MCF 10A (cell line): ENCODE measurements at places on chromosomes 7 and 10.

- no peak for DNase-seq
Observed at GRCh38 chr7:129189661-129190310, 1.4 kb downstream of the SMO start.

GRCh38 chr7:129642871-129643549 lies 31.5 kb downstream of the NRF1 start:
- DNase-seq: no peak

- peak; percentile 80 for DNase-seq
Observed at GRCh38 chr7:86469680-86470295, 173.9 kb upstream of the GRM3 start.

DNA sequence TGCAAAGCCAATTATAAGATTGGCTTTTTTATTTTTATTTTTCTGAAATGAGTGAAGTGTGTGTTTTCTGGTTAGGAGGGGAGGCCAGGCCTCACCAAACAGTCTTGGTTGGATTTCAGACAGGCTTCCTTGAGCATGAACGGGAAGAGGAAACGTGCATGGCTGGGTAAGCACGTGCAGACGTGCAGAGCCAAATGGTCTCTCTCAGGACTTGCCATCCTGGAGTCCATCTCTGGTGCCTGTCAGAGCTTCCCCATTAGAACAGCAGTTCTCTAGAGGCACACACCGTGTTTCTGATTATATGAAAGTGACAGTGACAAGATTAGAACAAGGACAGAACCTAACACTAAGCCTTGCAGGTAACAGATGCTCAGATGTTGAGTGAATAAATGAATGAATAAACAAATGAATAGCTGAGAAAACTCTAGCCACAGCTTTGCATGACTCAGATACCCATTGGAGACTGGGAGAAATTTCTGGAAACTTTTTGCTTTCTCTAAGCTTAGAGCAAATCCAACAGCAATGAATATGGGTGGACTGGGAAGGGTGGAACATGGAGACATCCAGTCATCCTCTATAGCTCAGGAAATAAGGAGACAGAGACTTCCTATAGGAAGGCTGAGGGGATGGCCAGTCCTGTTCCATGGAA lies 11.8 kb upstream of the CALD1 start:
- no peak for DNase-seq

DNA sequence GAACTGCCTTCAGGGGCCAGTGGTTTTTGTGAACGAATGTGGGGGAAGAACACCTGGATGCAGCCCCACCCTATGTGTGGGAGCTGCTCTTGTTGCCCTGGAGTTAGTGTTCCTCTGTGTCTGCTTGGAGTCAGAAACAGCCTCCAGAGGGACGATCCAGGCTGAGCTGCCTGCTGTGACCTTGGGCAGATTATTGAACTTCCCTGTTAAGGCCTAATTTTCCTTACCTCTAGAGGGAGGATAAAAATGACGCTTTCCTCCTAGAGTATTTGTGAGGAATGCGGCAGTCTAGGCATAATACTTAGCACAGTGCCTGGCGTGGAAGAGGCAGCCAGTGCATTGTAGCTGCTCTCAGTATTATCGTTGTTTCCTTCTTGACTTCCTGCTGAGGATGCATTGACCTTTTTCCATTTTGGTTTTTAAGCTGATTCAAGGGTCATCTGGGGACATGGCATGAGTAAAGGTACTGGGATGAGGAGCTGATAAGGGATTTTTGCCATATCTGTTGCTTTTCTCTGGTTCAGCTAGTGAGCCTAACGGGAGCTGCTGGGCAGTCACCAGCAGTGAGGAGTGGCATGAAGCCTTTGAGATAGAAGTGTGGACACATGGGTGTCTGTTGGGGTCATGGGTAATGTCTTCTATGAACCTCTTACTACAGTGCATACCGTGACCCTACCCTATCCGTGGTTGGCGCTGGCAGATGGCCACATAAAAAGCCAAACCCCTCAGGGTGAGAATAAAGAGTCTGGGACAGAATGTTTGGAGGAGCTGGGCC lies 6.4 kb downstream of the ZFYVE27 start:
- no peak for DNase-seq

DNA sequence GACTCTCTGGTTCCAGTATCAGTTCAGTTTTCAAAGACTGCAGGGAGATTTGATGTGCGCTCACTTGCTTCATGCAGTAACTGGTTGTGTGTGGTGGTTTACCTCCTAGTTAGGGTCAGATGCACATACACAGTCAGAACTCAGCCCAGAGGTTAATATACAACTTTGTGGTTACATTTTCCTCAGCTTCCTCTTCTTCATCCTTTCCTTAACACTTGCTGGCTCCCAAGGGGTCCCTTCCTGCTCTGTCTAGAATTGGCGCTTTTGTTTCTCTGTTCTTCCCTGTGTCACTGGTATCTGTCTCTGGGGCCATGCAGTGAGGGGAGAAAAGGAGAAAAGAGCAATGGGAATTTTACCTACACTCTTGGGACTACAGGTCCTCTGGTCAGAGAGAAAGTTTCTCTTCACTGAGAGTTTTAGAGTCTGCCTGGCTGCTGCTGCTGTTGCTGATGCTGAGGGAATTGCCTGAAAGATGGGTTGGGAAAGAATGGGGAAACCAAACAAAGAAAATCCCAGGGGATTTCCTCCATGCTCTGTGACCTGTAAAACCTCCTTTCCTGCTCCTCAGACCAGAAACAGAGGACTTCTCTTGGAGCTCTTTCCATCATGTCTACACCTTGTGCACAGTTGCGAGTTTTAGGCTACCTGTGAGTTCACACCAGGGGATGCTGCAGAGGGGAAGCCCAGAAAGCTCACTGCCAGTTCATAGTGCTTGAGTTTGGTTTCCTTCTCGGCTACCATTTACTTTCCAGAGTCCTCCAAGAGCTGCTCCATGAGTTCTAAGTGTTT lies 74.6 kb downstream of the WDFY4 start:
- no peak for DNase-seq

GRCh38 chr7:51158742-51159445 lies 157.7 kb downstream of the COBL start:
- DNase-seq: no peak

GRCh38 chr10:13673156-13673555 lies 86.4 kb downstream of the PRPF18 start:
- no peak for DNase-seq

DNA sequence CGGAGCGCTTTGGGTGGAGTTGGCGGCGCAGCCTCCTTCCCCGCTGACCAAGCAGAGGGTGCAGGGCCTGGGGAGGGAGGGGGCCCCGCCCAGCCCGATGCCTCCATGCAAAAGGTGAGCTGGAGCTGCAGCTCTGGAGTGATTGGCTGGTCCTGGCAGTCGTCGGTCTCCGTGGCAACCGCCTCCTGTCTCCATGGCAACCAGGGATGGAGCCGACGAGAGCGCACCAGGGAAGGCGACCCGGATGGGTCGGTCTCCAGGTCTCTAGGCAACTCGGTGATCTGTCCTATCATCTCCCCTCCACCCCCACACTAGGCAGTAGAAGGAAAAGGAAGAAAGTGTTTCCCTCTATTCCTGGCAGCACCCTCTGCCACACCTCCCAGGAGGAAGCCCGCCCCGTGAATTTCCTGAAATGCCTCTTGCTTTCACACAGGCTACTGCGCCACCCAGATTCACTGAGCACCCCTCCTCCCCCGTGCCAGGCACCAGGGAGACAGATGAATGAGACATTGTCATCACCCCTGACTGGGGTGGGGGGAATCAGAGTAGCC lies 647 bp upstream of the NACAD start:
- peak; percentile 30 for DNase-seq

- no peak for DNase-seq
Observed at GRCh38 chr10:19719284-19719683, 96.9 kb upstream of the PLXDC2 start.

DNA sequence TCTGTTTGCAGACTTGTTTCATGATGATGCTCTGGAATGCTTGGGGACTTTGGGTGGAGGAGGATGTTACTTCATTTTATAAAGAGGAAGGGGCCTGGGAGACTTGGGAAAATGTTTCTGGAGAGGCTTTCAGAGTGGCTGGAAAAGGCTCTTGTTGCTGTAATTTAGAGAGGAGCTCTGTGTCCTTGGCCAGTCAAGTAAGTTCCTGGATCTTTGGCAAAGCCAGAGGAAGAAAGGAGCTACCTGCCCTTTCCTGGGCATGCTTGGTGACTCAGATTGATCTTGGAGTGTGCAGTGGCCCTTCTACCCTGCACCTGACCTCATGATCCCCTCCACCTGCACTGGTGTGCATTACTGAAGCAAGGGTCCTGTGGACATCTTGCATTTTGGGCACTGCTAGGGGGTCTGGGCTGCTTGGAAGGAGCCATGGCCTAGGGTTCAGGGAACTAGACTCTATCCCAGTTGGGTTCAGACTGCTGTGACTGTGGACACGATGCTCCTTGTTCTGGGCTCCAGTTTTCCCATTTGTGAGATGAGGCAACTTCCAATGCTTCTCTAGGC lies 56.1 kb downstream of the ADCYAP1R1 start:
- DNase-seq: no peak

DNA sequence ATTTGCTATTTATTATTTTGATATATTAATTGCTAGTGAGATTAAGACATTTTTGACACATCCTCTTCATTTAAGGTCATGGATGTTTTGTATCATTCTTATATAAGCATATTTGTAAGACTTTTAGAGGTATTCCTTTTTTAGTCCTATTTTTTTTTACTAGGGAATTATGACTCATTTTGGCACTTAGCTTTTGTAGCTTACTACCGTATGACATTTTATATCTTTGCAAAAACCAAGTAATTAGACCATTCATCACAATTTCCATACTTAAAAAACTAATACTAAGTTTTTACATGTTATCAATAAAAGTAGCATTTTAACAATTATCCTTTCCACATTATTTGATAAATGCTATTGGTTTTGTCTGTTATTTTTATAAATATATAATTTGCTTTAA lies 41.6 kb downstream of the BMPR1A start:
- DNase-seq: no peak

GRCh38 chr7:40983111-40983510 lies 719.8 kb downstream of the INHBA start:
- DNase-seq: no peak

DNA sequence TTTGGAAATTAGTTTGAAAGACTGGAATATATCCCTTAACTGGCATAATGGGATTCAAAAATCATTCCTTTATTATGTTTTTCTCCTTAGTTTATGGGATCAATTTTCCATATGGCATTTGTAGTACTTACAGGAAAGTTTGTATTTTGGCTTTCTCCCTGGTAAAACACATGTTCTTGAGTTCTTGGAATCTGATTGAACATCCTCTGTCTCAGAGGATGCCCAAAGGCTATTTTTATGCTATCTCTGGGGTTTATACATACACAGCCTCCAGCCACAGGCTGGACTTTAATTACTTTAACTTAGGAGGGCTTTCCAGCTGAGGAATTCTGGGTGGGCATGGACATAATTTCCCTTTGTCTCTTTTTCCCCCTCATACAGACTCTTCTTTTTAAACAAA lies 236.4 kb downstream of the HGF start:
- no peak for DNase-seq

DNA sequence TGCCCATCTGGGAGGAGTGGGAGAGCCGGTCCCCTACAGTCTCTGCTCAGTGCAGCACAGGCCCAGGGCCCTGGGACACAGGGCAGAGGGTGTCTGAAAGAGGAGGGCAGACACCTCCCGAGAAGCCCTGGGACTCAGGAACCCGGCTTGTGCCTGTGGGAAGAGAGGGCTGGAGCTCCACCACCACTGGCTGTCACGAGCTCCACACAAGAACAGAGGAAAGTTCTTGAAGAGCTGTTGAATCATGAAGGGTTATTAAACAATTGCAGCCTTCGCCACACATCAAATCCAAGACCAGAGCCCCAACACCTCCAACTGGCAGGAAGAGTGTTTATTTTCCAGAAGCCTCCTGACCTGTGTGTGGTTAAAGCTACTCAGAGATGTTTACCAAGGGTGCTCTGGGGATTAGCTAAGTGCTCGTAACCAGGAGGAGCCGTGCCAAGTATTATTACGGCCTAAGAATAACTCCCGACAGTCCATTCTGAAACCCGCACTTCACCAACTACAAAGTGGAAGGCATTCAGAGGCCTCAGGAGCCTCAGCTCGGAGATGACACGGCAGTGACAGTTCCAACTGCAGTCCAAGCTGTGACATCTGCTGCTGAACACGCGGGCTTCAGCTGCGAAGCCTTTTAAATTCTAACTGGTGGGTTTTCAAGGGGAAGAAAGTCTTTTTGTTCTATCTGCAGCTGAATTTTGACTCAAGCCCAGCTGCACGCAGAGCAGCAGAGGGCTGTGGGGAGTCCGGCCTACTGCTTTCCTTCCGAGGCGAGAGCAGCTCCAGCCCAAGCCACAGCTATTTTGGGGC lies 75.1 kb downstream of the MAD1L1 start:
- peak; percentile 17 for DNase-seq

- no peak for DNase-seq
Observed at GRCh38 chr10:108801220-108801619, 1122.1 kb downstream of the XPNPEP1 start.

DNA sequence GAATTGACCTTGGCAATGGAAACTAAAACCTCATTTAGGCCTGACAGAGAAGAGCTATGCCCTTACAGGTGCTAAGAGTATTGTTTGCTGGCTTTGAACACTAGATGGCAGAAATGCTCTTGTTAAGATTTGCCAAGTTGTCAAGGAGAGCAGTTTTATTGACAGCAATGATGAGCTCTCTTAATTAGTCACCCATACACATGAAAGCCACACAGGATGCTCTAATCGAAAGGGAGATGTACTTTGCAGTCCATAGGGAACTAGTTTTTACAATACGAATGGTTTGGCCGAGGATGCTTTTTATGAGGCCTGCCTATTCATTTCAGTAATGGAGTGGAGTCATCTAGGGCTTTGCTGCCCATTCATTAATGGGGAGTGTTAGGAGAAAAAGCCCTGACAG lies 45.4 kb upstream of the MBL2 start:
- peak; percentile 80 for DNase-seq

DNA sequence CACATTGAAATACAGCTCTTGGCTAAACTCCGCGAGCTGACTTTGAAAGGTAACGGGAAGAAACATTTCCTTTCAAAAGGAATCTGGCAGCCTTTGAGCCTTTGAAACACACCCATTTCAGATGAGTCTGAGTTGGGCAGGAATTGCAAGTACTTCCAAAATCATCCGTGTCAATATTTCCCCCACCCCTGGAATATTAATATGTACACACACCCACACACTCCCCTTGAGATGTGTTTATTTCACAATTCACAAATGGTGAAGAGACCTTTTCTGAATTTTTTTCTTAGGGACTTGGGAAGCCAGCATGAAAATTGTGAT lies 438.7 kb upstream of the NRP1 start:
- DNase-seq: no peak
